ENCODE measurements at places on chromosomes 12 and 14. TPM values are rescaled to one million over a fixed set of nuclear protein-coding genes. Genes with fewer than 3 reads are reported as not detected.

DCN gene
- total RNA-seq = not detected

SLC4A8 gene
- total RNA-seq = 11.4 TPM

SMIM41 gene
- not detected for total RNA-seq

TPH2 gene
- total RNA-seq = not detected

C12orf43 gene
- 19.0 TPM for total RNA-seq

PELI2 gene
- total RNA-seq = 0.68 TPM

B4GALNT3 gene
- total RNA-seq = 10.9 TPM

GRCh38 chr12:111363578-111363977, 5.3 kb downstream of the PHETA1 start:
- no peak overlapping the region for H3K4me3 ChIP-seq
- no peaks in the 10 kb centered on the region for H3K36me3 ChIP-seq
- H3K27me3 ChIP-seq = peaks cover 11% of the 10 kb centered on the region
- H3K27ac ChIP-seq = no peak overlapping the region
- DNase-seq = no peak

DNA sequence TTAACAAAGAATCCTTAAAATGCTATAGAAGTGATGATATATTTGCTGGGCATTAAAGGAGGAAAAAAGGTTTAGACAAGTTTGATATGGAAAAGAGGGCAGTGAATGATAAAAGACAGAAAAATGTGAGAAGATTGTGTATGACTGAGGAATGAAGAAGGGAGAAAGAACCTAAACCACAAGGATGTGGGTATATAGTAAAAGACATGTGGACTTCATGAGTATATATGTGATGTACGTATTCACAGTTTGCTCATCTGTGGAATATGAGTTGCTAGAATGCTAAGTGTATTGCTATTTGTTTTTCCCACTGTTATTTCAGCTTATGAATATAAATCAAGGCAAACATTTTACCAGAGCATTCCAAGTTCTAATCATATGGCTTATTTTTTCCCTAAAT, 2.1 kb upstream of the SLC16A7 start:
- H3K36me3 ChIP-seq = peaks cover 13% of the 10 kb centered on the region
- no peak overlapping the region for H3K4me3 ChIP-seq
- H3K27me3 ChIP-seq = no peaks in the 10 kb centered on the region
- peaks cover 29% of the 10 kb centered on the region for H3K4me1 ChIP-seq

GRCh38 chr12:122123051-122123760, 44.6 kb downstream of the MLXIP start:
- H3K36me3 ChIP-seq = peaks cover 2% of the 10 kb centered on the region
- DNase-seq = peak; percentile 80
- peak overlapping the region; percentile 67 for H3K27ac ChIP-seq
- H3K4me1 ChIP-seq = peaks cover 33% of the 10 kb centered on the region
- H3K27me3 ChIP-seq = no peaks in the 10 kb centered on the region

- H3K4me3 ChIP-seq = no peak overlapping the region
- no peaks in the 10 kb centered on the region for H3K27me3 ChIP-seq
- H3K4me1 ChIP-seq = peaks cover 5% of the 10 kb centered on the region
- peaks cover 38% of the 10 kb centered on the region for H3K36me3 ChIP-seq
- no peak overlapping the region for H3K27ac ChIP-seq
Measured at GRCh38 chr12:121570467-121571283, 10.1 kb downstream of the KDM2B start.

DNA sequence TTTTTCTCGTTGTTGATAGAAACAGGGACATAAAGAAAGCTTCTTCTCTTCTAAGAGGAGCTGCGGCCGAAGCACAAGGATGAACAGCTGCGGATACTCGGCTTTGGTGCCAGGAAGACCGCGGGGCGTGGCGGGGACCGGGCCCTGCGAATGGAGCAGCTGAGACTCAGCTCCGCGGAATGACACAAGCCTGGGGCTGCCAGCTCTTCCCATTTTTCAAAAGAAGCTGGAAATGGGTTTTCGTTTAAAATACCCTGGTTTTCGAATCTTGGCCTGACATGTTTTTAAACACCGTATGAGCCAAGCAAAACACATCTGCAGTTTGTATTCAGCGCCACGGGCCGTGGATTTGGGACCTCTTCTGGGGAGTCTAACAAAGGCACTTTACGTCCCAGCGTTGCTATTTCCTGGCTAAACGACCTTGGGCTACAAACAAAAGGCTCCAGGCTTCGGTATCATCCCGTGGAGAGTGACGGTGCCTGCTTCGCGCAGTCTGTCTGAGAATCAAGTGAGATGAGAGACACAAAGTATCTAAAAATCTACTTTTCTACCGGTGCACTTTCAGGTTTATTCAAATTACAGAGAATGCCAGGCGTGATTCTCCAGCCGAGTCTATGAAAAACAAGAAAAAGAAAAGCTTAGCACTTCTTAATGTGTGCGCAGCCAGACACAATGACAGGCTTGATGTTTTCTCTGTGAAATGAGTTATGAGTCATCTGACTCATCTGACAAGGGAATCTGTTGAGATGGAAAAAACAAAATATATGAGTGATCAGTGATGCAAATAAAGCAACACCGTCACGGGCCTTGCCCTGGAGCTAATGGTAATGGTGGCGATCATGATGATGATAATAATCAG, 114.0 kb upstream of the TMEM132D start:
- no peaks in the 10 kb centered on the region for H3K36me3 ChIP-seq
- no peak overlapping the region for H3K27ac ChIP-seq
- no peaks in the 10 kb centered on the region for H3K27me3 ChIP-seq

- no peak for DNase-seq
- no peaks in the 10 kb centered on the region for H3K4me1 ChIP-seq
- H3K27me3 ChIP-seq = peaks cover 24% of the 10 kb centered on the region
- H3K36me3 ChIP-seq = no peaks in the 10 kb centered on the region
- no peak overlapping the region for H3K4me3 ChIP-seq
- H3K27ac ChIP-seq = no peak overlapping the region
Measured at GRCh38 chr12:132375747-132376463, 46.5 kb upstream of the GALNT9 start.

- no peaks in the 10 kb centered on the region for H3K36me3 ChIP-seq
- DNase-seq = no peak
- H3K27ac ChIP-seq = no peak overlapping the region
- no peaks in the 10 kb centered on the region for H3K27me3 ChIP-seq
Measured at GRCh38 chr12:20212658-20213555, 155.4 kb upstream of the PDE3A start.

GRCh38 chr12:52441320-52441911, 7.2 kb upstream of the KRT75 start:
- H3K36me3 ChIP-seq = no peaks in the 10 kb centered on the region
- H3K27me3 ChIP-seq = peaks cover 31% of the 10 kb centered on the region
- DNase-seq = no peak
- no peak overlapping the region for H3K4me3 ChIP-seq
- H3K27ac ChIP-seq = no peak overlapping the region

GRCh38 chr12:59186451-59186850, 266.1 kb upstream of the LRIG3 start:
- no peaks in the 10 kb centered on the region for H3K36me3 ChIP-seq
- H3K27me3 ChIP-seq = no peaks in the 10 kb centered on the region
- no peak overlapping the region for H3K27ac ChIP-seq
- no peak overlapping the region for H3K4me3 ChIP-seq
- no peaks in the 10 kb centered on the region for H3K4me1 ChIP-seq

GRCh38 chr12:53579545-53579955, 46.6 kb downstream of the ATF7 start:
- H3K27ac ChIP-seq = no peak overlapping the region
- peaks cover 11% of the 10 kb centered on the region for H3K36me3 ChIP-seq
- H3K4me1 ChIP-seq = peaks cover 17% of the 10 kb centered on the region
- no peaks in the 10 kb centered on the region for H3K27me3 ChIP-seq
- DNase-seq = no peak

- DNase-seq = no peak
- peaks cover 32% of the 10 kb centered on the region for H3K4me1 ChIP-seq
- no peak overlapping the region for H3K4me3 ChIP-seq
- H3K27ac ChIP-seq = no peak overlapping the region
Measured at GRCh38 chr12:50618864-50619609, 114.3 kb downstream of the DIP2B start.

DNA sequence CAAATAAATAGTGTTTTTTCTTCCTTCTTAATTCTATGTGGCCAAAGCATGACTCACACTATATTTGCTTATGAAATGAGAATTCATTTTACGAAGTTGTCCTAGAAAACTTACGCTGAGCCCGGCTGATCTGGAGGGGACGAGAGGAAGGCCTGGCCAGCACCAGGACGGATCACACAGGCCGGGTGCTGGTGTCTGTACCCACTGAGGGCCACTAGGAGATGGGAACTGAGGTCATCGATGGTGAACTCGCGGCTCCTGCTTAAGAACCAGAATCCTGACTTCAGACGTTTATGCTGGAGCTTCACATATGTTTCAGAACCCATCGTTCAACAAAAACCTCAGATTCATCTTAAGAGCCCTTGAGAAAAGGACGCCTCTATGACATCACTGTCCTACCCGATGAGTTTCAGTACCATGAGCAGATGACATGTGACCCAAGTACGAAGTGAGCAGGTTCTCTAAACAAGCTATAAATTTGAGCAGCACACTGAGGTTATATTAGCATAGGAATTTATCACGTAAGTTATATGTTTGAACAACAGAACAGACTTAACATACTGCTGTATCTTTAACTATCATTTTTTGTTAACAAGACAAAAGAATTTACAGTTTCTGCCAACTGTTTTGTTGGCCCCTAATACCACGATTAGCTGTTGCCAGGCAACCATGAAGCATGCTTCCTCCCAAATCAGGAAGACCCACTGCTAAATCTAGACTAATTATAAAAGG, 111.9 kb downstream of the FOXN3 start:
- no peaks in the 10 kb centered on the region for H3K27me3 ChIP-seq
- H3K4me3 ChIP-seq = no peak overlapping the region
- DNase-seq = no peak

GRCh38 chr14:75150150-75150549, 23.3 kb upstream of the NEK9 start:
- H3K27ac ChIP-seq = no peak overlapping the region
- no peaks in the 10 kb centered on the region for H3K27me3 ChIP-seq

DNA sequence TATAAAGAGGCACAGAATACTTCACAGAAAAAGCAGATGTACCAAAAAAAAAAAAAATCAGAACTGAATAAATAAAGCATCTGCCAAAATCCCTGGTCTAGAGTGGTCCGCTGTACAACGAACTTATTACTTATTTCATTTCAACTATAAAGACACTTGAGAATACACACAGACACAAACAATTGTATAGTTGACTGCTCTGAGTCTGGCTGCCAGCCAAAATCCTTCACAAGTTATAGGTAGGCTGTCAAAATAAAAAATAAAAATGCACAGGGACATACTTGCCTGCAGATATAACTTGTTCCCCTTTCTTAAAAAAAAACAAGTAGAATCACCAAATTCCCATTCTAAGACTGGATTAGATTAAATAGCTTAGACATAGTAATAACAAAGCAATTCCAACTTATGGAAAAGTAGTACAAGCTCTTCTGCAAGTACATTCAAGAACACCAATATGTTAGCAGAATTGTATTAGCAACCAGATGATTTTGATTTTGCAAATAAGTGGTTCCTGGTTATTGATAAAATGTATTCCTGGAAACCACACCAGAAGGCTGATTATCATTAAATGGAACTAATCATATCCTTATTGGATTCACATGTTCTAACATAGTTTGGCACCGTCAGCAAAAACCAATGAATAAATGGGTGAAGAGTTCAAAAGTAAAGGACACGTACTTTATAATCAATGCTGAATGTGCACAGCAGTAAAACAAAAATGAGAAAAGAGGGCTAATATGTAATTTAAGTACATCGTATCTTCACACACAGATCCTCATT, 248.5 kb downstream of the NELL2 start:
- H3K4me1 ChIP-seq = no peaks in the 10 kb centered on the region
- H3K36me3 ChIP-seq = peaks cover 5% of the 10 kb centered on the region
- no peak overlapping the region for H3K27ac ChIP-seq
- H3K27me3 ChIP-seq = no peaks in the 10 kb centered on the region

GRCh38 chr12:40253936-40254335, 29.1 kb downstream of the LRRK2 start:
- no peak overlapping the region for H3K27ac ChIP-seq
- no peaks in the 10 kb centered on the region for H3K4me1 ChIP-seq
- no peaks in the 10 kb centered on the region for H3K36me3 ChIP-seq
- H3K27me3 ChIP-seq = no peaks in the 10 kb centered on the region

DNA sequence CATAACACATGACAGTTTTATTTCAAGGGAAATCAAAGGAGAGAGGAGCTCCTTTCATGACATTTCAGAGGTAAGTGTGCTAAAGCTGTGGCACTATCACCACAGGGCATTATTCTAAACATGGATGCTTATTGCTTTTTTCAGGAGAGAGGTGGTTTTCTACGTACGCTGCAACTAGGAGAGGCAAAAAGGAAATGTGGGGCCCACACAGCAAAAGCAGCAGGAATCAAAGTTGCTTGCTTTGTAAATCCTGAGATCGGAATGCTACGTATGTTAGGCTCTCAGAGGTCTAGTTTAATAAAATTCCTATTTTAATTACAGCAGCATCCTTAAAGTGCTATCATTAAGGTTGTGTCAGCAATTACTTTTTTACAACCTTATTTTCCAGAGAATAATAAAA, 55.0 kb upstream of the GRIP1 start:
- no peak for DNase-seq
- no peak overlapping the region for H3K4me3 ChIP-seq
- H3K4me1 ChIP-seq = no peaks in the 10 kb centered on the region
- H3K36me3 ChIP-seq = no peaks in the 10 kb centered on the region
- peaks cover 2% of the 10 kb centered on the region for H3K27me3 ChIP-seq

DNA sequence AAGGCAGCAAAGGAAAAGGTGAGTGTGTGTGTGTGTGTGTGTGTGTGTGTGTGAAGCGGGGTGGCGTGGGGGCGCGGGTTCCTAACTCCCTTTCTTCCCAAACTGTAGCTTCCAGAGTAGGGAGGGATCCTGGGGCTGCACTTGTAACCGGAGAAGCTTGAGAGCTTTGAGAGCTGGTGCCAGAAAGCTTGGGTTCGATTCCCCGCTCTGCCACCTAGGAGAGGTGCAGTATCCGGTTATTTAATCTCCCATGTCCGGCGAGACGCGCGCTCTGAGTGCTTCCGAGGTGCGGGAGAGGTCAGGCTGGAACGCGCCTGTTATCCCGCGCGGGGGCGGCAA, 7.2 kb upstream of the RACGAP1 start:
- no peak overlapping the region for H3K4me3 ChIP-seq
- H3K36me3 ChIP-seq = no peaks in the 10 kb centered on the region
- no peak for DNase-seq
- H3K27me3 ChIP-seq = peaks cover 22% of the 10 kb centered on the region
- peaks cover 3% of the 10 kb centered on the region for H3K4me1 ChIP-seq
- H3K27ac ChIP-seq = no peak overlapping the region

DNA sequence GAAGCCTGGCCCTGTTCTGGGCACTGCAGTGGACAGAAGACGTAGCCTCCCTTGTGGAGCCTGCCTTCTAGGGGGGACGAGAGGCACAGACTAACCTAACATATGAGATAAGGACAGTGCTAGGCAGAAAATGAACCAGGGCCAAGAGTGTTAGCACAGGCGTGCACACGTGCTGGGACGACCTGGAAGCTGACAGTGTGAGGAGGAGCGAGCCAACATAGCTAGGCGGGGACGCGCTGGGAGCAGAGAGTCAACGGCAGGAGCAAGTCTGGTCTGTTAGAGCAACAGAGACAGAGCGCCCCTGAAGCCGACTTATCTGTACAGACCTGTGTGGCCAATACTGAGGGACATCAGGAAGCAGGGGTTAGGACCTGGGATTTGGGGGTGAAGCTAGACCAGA, 8.0 kb downstream of the PXMP2 start:
- DNase-seq = no peak
- H3K27ac ChIP-seq = no peak overlapping the region
- no peaks in the 10 kb centered on the region for H3K27me3 ChIP-seq
- H3K4me3 ChIP-seq = no peak overlapping the region
